Right lung (tissue), 10 donors: ENCODE measurements at places on chromosomes 2 and 18.
A peak's percentile ranks its signal among the peaks of the same experiment; 100 is the strongest.

- DNase-seq = no peak
Observed at GRCh38 chr2:49788300-49788699, 634.0 kb upstream of the FSHR start.

DNA sequence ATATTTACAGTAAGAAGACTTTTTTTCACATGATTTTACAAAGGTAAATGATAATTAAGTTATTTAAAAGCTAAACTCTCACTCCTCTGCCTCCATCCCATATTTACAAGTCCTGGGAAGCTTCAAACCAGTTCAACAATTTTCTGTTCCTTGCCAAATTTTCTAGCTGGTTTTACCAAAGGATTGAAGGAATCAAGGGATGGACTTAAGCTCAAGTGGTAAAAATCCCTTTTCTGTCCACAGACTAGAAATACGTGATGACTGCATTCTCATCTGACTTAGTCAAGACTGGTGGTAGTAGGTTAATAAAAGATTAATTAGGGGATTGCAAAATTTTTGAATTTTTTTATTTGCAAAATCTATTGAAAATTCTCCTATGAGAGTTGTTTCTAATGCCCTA, 297.3 kb downstream of the MTX2 start:
- no peak for DNase-seq

GRCh38 chr2:240642061-240642805, 17.0 kb downstream of the GPR35 start:
- no peak for DNase-seq

DNA sequence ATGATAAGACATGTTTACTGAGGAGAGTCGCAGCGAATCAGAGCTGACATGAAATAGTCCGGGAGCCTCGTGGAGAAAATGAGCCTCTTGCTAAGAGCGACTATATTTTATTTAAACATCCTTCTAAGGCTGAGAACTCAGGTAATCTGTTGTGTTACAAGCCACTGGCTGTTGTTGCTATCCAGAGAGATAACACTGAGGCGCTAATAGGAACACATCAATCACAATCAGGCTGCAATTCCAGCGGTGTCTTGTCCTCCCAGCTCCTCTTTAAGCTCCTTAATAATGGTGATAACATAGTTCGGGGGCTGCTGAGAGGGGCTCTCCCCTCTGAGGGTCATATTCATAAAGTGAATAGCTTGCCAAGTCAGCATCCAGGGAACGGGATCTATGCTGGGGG, 95.1 kb downstream of the INSIG2 start:
- no peak for DNase-seq

GRCh38 chr18:7658701-7659100, 91.6 kb downstream of the PTPRM start:
- DNase-seq = no peak

DNA sequence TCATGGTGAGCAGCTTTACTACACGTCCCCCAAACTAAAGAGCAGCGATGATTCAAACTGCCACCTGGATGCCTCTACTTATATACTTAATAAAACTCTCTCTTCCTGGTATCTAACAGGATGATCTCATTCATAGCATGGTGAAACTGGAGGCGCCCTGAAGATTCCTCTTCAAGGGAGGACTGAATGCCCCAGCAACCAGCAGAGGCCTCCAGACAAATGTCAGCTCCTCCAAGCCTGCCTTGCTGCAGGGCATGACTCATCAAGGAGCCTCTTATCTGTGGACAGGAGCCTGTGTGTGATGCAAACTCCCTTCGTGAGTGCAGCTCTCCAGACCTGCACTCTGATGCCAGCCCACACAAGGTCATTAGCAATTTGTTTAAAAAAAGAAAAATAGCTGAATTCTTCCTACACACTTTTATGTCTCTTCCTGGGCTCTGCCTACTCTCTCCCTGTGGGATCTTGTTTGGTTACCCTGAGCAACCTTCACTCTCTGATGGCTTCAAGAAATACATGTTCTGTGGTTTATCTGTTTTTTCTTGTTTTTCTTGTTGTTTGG, 30.2 kb downstream of the LONRF2 start:
- DNase-seq = no peak

- no peak for DNase-seq
Observed at GRCh38 chr2:102880731-102881130, 118.9 kb downstream of the TMEM182 start.

DNA sequence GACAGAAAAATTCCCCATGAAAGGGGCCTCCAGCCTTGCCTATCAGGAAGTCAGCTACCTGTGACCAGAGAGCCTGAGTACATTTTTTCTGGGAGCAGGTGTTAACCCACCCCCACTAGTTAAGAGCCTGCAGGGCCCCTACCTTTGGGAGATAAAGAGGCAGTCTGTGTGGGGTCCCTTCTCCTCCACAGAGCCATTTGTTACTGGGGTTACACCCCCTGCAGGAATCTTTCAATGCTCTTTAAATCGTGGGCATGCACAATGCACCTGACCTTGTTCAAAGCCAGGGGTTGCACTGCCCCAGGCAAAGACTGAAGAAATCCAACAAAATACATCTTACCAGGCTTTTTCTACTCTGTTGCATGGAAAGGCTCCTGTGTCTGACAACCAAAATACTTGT, 15.7 kb upstream of the LYPD6 start:
- DNase-seq = no peak

- DNase-seq = peak; percentile 86
Observed at GRCh38 chr2:61017003-61017555, 441 bp upstream of the PEX13 start.

DNA sequence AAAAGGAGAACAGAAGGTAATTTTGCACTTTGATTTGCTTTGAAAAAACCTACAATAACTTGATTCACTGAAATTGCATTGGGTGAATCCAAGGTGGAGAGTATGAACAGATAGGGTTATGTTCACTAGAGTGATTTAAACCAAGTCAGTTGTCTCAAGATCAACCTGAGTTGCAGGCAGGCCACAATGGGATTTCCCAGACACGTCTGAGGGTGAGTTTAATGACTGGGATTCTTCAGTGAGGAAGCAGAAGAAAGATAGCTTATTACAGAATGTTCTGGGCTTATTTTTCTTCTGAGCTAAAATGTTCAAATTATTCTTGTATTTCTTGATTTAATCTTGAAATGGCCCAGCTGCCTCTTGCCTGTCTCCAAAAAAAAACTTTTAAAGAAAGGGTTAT, 20.1 kb downstream of the COL4A4 start:
- no peak for DNase-seq

- no peak for DNase-seq
Observed at GRCh38 chr2:175187378-175187777, 5.9 kb upstream of the ATP5MC3 start.

DNA sequence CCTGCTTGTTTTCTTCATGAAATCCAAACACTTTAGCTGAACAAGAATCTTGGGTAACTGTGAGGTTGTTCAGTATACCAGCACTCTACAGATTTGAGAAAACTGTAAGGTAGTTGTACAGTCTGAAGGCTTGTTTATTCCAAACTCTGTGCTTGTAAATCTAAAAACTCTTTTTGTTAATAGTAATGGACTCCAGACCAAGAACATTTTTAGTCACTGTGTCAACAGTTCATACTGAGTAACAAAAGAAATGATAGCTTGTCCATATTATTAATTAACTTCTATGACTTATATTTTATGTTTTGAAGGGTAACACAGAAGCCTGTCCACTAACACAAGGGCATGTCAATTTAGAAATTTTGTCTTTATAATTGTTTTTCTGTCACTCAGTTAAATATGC, 72.2 kb upstream of the KYNU start:
- DNase-seq = no peak

- no peak for DNase-seq
Observed at GRCh38 chr2:54422072-54422581, 34.0 kb upstream of the SPTBN1 start.

DNA sequence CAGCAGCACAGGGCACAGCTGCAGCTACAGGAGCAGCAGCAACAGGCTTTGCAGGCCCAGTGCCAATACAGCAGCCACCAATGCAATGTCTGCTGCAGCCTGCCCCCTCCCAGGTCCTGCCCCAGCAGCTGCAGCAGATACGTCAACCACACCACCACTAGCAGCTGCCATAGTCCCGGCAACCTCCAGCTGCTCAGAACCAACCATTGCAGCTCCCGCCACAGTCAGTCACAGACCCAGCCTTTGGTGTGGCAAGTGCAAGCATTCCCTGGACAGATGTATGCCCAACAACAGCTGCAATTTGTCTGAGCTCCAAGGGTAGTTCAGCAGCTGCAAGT, 53.3 kb upstream of the TUBA3E start:
- no peak for DNase-seq

- no peak for DNase-seq
Observed at GRCh38 chr2:215431778-215432758, 3.8 kb downstream of the FN1 start.

- DNase-seq = no peak
Observed at GRCh38 chr2:183214680-183215079, 90.4 kb downstream of the NUP35 start.

GRCh38 chr2:204104811-204105210, 168.2 kb downstream of the ICOS start:
- no peak for DNase-seq

DNA sequence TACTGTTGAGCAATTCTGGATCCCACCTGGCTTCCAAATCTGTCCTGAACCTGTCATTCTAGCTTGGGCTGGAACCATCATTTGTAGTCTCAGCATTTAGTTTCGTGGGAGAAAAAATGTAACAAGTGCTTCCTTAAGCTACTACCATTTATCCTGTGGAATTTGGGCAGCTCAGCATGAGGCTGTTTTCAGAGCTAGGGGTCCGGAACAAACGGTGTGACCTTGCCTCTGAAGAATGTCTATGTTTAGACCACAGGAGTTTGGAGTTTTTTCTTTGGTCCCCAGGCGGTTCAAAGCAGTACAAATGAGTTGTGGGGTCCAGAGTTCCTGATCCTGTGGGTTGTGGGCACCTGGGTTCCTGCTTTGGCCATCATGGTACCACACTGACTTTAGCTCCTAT, 59.1 kb upstream of the TMEM178A start:
- no peak for DNase-seq

- DNase-seq = peak; percentile 55
Observed at GRCh38 chr2:198314559-198315153, 510.3 kb downstream of the PLCL1 start.

DNA sequence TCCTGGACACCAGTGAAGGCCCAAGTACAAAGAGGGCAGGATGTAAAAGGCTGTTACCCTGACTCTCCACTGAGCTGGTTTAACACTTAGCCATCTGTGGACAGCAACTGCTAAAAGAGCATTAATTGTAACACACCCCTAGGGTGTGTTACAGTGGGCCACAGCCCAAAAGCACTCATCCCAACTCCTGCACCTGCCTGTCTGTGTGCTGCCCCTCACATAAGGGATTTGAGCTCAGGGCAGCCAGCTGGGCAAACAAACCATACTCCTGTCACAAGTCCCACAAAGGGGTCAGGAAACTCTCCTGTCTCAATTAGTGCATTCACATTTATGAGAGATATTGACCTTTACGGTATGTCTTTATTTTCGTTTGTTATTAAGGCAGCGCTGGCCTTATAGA, 833.1 kb upstream of the NXPH2 start:
- no peak for DNase-seq

DNA sequence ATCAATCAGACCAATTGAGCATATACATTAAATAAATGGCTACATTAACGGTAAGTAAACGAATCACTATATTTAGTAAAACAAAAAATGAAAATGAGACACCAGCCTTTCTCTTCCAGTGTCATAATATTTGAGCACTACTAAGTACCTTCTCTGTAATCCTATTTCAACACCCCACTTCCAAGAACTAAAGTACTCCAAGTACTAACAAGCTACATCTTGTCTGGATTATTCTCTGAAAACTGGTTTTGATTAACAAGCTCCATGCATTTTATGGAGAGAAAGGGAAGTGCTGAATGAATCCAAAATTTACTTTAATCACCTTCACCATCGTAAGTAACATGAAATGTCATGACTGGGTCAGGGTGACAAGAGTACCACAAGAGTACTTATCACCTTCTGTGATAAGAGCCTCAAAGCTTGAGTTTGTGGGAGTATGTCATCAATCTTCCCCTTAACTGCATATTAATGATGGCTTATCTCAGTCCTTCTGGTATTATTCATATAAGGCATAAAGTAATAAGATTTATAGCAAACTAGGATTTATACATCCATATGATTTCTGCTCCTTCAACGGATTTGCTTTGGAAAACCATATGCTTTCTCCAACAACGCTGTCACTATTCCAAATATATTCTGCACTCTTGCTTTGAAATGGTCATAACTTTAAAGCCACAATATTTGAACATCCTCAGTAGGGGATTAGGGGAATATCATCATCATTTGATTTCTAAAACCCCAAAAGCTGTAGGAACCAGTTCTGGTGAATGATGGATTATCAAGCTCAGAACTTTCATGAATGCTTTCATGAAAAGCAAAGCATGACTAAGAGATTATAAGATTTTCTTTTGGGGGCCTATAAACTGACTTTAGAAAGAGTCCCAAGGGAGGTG, 127.0 kb downstream of the ANTXR1 start:
- no peak for DNase-seq

GRCh38 chr2:159150280-159150746, 136.2 kb downstream of the WDSUB1 start:
- DNase-seq = no peak

DNA sequence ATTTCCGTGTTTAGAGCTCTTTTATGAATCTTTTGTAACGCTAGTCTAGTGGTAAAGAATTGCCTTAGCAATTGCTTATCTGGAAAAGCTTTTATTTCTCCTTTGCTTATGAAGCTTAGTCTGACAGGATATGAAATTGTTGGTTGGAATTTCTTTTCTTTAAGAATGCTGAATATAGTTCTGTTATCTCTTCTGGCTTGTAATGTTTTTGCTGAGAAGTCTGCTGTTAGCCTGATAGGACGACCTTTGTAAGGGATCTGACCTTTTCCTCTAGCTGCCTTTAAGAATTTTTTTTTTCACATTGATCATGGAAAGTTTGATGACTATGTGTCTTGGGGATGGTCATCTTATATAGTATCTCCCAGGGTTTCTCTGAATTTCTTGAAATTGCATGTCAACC, 101.1 kb downstream of the TRABD2A start:
- no peak for DNase-seq

GRCh38 chr2:241351640-241352031, 4.4 kb upstream of the FARP2 start:
- DNase-seq = no peak

DNA sequence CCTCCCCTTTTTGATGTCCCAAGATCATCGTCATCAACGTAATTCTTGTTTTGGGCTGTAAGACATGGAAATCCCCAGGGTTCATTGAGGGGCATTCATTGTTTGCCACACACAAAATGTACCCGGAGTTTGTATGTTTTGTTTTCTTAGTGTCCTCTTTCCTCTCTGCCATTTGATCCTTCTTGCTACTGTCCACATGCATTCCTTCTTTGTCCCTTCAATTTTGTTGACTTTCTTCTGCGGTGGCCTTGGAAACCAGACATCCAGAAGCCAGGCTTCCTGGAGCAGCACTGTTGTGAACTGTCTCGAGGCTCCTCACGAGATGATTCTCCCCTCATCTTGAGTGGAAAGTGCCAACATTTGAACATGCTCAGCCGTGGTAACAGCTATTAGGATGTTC, 24.8 kb downstream of the IGFBP2 start:
- DNase-seq = no peak

GRCh38 chr18:12803069-12803936, 80.7 kb downstream of the PTPN2 start:
- DNase-seq = no peak

- DNase-seq = no peak
Observed at GRCh38 chr2:241675885-241676284, 10.7 kb downstream of the DTYMK start.
